HL-60 (cell line): ENCODE measurements at places on chromosomes 2 and 18.

DNA sequence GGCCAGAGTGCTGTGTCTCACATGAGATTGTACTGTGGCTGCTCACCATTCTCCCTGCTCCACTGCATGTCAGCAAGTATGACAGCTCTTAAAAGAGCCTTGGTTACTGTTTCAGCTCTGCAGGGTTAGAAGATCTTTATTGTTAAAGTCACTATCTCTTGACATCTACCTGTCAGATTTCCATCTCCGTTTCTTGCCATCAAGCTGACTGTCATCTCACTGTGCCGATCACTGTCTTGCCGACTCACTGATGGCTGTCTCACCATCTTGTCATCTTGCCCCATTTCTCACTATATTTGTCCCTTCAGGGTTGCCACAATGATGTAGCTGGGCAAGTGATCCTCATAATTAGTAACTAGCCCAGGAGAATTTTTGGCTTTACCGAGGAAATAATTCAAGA lies 800.9 kb upstream of the CDH7 start:
- no peak for DNase-seq

GRCh38 chr2:109144271-109144670 lies 15.3 kb downstream of the SH3RF3 start:
- DNase-seq, result no peak

DNA sequence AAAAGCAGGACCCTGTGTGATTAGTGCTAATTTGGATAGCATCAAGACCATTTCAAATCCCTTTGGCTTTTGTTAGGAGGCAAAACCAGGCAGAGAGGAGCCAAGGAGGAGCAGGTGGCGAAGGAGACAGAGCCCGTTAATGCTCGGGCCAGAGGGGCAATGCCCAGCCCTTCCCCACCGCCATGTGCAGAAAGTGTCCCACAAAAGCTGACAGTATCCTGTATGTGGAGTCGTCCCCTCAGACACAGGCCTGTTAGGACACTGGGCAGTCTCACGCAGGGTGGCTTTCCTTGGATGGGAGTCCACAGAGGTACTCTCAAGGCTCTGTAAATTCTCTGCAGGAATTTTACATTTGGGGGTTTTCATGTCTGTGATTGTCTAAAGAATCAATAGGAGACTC lies 44.8 kb upstream of the TFCP2L1 start:
- DNase-seq, result no peak

GRCh38 chr2:102523651-102524050 lies 50.6 kb downstream of the SLC9A4 start:
- DNase-seq, result no peak

DNA sequence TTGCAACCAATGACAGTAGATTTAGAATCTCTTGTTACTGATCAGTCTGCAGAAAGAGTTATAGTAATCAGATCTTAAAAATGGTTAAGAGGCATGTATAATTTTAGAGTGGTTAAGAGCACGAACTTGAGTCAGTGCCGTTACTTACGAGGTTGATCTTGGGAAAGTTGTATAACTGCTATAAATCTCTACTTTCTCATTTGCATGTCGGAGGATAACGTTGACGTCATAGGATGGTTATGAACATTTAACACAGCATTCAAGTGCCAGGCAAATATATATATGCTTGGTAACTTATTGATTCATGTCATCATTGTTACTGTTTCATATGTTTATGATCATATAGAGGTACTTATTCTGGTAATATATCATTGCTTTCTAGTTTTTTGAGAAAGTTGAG lies 146.2 kb downstream of the ARHGAP28 start:
- DNase-seq, result no peak

DNA sequence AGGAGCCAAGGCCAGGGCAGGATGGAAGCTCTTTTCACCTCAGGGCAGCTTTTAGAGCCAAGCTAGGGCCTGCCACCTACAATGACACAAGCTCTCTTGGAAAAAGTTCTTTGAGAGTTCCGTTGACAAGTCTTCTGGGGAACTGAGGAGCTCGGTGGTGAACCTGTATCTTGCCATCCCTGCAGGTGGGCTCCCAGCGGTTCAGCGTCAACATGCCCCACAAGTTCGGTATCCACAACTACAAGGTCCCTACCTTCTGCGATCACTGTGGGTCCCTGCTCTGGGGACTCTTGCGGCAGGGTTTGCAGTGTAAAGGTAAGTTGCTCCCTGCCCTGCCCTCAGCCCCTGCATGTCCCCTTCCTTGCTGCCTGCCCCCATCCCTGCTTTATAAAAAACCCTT lies 312.8 kb upstream of the EPAS1 start:
- no peak for DNase-seq

DNA sequence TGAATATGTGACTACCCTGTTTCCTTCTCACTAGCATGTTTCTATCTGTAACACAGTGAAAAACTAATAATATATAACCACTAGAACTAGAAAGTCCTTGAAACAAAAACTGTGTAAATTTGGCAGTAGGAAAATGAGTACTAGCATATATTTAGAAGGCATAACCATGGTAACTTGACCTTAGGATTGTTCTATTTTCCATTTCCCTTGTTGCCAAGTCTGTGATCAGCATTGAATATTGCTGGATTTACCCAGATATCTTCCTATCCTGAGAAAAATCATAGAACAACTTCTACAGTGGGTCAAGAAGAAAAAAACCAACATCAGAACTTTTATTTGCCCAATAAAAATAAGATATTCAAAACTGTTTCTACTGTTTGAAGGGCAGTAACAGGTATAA lies 563.9 kb upstream of the NRXN1 start:
- DNase-seq, result no peak

DNA sequence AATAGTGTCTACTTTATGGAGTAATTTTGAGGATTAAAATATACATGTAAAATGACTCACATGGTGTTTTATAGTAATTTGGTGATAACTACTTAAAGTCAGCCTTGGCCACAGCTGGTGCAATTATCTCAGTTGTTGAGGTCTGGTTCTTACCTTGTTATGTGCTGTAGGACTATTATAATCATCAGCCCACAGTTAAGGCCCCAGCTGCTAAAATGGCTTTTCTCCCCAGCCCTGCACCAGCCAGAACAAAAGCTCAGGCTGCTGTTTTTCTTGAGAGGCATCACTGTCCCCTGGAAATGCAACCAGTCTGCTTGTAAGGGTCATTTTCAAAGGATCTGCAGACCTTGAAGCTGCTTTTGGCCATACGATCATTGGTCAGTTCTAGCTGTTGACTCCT lies 283.3 kb upstream of the THUMPD2 start:
- no peak for DNase-seq

DNA sequence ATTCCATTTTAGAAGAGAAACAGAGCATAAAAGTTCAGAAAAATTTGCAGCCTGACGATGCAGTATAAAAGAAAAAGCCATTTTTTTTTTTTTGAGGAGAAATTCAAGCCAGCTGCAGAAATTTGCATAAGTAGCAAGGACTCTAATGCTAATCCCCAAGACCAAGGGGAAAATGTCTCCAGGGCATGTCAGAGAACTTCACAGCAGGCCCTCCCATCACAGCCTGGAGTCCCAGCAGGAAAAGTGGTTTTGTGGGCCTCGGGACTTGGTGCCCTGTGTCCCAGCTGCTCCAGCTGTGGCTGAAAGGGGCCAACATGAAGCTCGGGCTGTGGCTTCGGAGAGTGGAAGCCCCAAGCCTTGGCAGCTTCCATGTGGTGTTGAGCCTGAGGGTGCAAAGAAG lies 325.3 kb upstream of the HNMT start:
- DNase-seq, result no peak

DNA sequence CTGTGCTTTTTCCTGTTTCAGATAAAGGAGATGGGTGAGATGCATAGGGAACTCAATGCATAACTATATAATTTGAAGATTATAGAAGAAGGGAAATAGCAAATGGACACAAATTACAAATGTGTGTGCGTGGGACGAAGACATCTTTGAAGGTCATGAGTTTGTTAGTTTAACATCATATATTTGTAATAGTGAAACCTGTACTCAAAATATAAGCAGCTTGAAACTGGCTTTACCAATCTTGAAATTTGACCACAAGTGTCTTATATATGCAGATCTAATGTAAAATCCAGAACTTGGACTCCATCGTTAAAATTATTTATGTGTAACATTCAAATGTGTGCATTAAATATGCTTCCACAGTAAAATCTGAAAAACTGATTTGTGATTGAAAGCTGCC lies 16.4 kb upstream of the MSH2 start:
- no peak for DNase-seq

DNA sequence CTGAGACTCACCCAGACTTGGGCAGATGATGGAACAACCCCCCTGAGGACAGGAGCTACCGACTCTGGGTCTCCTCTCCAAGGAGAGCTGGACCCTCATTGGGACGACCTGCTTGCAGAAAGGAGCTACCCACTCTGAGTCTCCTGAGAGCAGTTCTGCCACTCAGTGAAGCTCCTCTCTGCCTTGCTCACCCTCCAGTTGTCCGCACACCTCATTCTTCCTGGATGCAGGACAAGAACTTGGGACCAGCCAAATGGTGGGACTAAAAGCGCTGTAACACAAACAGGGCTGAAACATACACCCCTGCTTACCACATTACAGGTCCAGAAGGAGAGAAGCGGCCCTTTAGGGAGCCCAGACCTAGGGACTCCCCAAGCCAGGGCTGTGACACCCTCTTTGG lies 124.9 kb upstream of the CCDC150 start:
- no peak for DNase-seq

GRCh38 chr2:106113361-106113966 lies 80.6 kb downstream of the UXS1 start:
- no peak for DNase-seq

- DNase-seq, result no peak
Observed at GRCh38 chr2:127575941-127576432, 40.5 kb downstream of the MYO7B start.

- DNase-seq, result no peak
Observed at GRCh38 chr2:110771547-110772382, 39.4 kb downstream of the ACOXL start.

DNA sequence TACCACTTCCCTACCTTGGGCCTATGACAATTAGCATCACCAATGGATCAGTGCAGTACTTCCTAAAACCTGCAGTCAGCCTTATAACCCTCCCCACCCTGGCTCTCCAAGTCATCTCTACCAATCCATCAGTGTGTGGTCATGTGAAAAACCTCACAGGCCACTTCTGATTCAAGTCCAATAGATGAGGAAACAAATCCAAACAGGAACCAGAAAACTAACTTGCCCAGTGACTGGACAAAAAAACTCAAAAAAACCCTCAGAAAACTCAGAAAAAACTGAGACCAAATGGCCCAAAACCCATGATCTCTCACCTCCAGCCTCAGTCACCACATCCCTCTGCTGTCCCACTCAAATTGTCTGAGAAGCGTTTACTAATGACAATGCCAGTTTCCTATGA lies 43.3 kb downstream of the TGFA start:
- peak; percentile 39 for DNase-seq

DNA sequence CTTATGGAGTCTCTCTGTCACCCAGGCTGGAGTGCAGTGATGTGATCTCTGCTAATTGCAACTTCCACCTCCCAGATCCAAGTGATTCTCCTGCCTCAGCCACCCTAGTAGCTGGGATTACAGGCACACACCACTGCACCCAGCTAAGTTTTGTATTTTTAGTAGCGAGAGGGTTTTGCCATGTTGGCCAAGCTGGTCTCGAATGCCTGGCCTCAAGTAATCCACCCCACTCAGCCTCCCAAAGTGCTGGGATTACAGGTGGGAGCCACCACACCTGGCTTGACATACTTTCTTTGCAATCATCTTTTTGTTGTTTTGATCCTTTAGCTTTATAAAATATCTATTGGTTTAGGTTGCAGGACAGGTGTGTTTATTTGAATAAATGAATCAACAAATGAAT lies 9.7 kb upstream of the KCNE4 start:
- DNase-seq, result no peak

- no peak for DNase-seq
Observed at GRCh38 chr2:33209976-33210375, 263.2 kb downstream of the LTBP1 start.

GRCh38 chr2:36376319-36376765 lies 20.8 kb downstream of the CRIM1 start:
- DNase-seq, result no peak

DNA sequence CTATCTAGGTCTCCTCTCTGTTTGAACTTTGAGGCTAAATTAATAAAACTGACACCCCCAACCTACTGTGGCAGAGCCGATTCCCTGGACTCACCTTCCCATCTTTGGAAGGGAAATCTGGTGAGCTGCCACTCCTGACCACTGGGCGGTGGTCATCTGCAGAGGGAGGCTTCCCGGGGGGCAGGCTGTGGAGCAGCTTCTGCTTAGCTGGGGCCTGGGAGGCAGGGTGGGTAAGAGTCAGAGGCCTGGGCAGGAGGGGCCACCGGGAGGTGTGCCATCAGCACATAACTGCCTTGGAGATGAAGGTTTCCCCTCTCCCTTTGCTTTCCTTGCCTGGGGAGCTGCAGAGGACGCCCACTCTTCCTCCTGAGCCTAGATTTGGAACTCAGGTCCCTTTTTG lies 2.3 kb upstream of the NPPC start:
- DNase-seq, result no peak
